ENCODE measurements at places on chromosomes 7 and 10.

GRCh38 chr7:19982841-19983835, 209.7 kb upstream of the TMEM196 start:
- peak; percentile 7 for DNase-seq

- no peak for DNase-seq
These were observed 205.5 kb upstream of the AOAH start for GRCh38 chr7:36929791-36930190.

DNA sequence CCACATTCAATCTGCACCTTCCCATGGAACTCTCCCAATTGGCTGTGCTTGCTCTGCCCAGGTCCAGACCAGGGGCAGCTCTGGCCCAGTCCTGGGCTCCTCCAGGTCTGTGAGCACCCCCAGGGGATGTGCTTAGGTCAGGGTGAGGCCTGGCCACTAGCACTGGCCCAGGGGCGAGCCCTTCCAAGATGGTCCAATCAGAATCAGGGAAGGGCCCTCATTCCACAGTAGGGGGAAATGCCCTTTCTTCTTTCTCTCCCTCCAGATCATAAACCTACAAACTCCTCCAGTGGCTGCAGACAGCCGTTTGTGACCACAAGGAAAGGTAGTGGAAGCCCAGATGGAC, 157.0 kb downstream of the PRKAG2 start:
- no peak for DNase-seq

DNA sequence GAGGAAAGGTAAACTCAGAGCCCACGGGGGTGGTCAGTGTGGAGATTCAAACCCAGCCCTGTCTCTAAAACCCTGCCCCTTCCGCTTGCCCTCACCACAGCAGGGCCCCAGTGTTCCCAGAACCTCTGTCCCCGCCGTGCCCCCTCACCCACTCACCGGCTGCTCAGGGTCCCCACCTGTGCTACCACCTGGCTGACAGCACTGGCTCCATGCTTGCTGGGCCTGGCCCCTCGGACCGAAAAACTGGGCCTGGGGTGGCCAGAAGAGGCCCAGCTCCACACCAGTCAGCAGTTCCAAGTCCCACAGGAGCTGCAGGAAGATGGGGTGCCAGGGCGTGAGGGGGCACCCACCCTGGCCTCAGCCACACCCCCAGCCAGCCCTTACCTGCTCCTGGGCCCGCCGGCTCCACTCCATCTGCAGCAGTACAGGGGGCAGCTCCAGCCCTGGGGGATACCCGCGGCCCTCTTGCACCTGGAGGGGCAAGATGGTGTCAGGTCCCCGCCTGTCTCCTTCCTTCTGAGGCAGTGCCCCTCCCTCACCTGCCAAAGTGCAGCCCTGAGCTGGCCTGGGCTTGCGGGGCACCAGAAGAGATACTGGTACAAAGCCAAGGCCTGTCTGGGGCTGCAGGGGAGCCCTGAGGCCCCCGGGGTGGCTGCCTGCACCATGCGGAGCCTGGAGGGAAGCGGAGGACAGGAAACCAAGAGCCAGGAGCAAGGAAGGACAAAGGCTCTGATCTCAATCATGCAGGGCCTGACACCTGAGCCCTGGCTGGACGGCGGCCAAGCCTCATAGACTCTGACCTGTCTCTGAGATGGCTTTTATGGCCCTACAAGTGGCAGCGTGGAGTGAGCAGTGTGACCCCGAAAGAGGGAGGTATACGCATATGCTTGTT, 11.7 kb downstream of the ATP6V1F start:
- no peak for DNase-seq

DNA sequence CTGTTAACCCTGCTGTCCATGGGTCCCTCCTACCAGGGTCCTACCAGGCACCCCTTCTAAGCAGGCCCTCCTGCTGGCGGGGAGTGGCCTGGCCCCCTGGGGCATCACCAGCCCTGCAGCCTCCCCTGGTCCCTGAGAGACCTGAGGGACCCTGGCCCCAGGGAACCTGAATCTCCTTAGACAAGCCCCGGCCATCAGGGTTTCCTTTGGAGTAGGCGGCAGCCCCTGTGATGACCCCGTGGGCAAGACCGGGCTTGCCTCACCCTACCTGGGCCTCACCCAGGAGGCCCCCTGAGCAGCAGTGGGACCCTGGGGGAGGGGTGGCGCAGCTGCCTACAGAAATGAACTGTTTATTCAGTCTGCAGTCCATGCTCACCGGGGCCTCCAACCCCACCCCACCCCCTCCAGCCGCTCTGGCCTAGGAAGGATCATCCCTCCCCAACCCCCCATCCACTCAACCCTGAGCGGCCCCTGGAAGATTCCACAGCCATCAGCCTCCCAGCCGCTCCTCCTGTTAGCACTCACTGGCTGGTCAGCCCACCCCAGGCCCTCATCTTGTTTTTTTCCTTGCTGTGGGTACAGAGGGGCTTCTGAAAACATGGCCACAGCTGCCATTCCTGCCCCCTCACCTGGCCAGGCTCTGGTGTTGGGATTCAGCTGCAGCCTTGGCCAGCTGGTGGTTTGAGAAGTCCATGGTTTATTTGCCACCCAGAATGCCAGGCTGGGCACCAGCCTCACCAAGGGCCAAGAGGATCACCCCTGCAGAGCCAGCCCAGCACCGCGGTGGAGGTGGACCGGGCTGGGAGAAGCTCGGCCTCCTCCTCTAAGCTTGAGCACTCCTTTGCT, 34.8 kb upstream of the CHST15 start:
- no peak for DNase-seq

DNA sequence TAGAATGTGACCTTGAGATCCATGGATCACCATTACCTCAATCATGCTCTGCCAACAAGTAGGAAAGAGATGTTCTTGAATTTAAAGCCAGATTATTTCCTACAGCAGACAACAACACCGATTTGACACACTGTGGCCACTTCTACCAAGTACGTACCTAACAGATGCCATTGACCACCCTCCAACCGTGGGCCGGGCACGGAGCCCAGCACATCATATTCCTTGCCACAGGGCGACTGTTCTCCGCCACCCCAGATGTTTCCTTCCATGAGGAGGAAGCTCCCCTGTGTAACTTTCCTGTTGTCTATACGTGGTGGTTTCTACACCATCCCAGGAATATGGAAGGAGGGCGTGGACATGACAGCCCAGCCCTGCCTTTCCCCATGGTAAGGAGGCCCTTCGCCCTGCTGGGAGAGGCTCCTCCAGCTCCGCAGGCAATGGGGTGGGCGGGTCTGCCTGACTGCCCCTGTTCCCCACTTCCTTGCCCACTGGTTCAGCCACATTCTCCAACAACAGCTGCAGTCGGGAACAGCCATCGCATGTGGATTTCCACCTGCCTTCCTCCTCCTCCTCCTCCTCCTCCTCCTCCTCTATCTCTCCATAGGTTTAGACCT, 7.2 kb downstream of the CHST15 start:
- no peak for DNase-seq

- no peak for DNase-seq
These were observed 145.3 kb upstream of the FAM3C start for GRCh38 chr7:121541457-121541856.

GRCh38 chr7:154960063-154960790, 42.7 kb downstream of the PAXIP1 start:
- no peak for DNase-seq

DNA sequence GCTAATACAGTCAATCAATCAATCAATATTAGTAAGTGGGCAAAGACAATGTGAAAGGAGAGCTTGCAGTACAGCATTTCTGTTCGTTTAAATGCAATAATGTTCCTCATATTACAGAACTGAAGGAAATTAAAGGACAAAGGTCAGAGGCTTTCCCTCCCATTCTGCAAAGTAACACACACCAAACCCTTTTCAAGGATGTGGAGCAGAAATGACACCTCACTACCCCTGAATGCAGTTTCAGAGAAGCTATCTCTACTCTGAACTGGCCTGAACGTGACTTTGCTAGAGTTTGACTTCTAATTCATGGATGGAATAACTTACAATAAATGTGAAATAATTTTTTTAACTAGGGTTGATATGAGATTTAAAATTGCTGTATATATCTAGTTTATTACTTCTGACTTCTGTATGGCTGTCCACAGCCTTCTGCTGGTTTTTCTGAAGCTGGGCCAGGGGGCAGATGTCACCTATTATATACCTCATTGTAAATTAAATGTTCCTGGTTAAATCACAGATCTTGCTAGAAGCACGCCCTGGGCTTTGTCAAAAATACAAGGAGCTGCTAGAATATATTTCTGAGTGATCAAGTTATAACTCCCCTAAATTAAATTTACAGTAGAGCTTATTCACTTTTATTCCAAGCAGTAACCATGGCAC, 156.9 kb upstream of the C7orf33 start:
- DNase-seq = no peak

DNA sequence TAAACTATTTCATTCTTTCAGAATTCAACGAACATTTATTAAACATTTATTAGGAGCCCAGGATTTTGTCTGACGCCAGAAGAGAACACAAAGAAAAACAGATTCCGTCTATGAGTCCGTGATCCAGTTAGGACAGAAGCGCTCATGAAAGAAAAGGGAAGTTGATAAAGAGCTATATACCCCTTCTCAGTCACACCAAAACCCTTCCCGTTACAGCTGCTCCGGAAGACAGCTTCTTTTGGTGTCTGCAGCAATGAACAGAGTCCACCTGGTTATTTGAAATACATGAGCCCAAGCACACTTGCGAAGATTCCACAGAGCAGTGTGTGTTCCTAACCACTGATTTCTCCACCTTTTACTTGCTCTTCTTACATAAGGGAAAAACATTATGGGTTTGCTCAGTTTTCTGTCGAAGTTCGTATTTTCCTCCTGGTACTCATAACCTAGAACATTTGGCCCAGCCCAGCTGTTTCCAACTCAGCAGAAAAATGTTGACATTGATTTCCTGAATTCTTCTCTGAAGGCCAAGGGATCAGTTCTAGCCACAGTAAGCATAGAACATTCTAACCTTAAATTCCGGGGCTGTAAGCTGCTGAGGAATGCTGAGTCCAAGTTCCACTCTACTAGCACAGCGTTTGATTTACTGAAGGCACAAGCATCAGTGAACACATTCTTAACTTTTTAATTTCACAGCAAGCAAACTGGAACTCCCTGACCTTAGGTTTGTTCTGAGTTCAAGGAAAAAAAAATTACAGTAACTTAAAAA, 206.5 kb downstream of the SORCS1 start:
- no peak for DNase-seq

DNA sequence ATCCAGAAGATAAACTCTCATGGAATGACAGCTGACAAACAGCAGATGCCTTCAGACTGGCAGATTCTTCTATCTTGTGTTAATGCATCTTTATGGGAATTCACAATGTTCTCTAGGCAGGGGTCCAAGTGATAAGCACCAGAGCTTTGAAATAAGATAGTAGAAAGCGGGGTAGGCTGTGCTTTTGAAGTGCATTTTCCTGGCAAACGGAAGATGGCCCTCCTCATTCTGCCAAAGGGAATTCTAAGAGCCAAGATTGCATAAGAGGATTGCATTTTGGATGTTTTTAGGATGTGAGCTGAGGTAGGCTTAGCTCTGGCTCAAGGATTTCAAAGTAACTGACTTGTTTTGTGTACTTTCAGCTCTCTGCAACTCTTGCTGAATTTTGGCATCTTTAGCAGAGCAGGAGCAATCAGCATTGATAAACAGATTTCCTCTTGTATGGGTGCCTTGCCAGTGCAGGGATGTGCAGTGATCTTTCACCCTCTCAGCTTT, 298.5 kb upstream of the KLF6 start:
- DNase-seq = no peak

- no peak for DNase-seq
These were observed 62.0 kb downstream of the SKIDA1 start for GRCh38 chr10:21463436-21463835.

DNA sequence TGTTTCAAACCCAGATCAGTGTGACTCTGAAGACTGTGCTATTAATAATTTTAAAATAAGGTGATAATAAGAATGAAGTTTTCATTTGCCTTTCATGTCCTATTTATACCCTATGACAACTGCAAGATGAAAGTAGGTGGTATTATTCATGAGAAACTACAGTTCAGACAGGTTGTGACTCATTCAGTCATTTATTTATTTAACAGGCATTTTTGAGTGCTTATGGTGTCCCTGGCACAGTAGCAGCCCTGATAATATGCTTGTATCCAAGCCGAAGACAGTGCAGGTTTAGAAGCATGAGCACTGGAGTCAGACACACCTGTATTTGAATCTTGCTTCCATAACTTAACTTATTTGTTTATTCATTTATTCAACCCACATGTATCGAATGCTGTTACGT, 87.1 kb downstream of the FZD1 start:
- no peak for DNase-seq

DNA sequence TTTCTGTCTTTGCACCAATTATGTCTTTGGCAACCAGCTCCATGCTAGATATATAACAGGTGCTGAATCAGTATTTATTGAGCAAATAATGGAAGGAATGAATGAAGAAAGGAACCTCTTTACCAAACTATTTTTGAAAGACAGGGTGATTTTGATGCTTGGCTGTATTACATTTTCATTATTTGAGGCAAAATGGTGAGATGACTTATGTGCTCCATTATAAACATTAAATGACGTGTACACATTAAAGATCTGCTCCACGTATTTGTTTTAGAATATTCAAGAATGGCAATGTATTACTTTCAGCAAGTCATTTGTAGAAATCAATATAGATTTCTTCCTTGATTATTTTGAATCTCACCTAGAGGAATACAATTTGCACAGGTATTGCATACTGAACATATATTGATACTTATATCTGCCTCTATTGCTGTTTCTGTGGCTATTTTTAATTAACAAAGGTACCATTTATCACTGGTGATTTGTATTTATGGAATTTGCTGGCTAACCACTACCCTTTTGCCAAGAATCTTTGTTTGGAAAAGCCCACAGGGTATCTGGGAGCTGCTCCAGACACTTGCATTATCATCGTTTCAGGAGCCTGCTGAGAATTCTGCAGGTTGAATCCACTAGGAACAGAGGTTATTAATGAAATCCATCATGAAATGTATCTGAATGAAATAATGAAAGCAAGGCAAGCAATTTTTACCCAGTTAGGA, 92.2 kb downstream of the SEMA3C start:
- no peak for DNase-seq

GRCh38 chr7:134334408-134334807, 17.7 kb upstream of the SLC35B4 start:
- DNase-seq = no peak

DNA sequence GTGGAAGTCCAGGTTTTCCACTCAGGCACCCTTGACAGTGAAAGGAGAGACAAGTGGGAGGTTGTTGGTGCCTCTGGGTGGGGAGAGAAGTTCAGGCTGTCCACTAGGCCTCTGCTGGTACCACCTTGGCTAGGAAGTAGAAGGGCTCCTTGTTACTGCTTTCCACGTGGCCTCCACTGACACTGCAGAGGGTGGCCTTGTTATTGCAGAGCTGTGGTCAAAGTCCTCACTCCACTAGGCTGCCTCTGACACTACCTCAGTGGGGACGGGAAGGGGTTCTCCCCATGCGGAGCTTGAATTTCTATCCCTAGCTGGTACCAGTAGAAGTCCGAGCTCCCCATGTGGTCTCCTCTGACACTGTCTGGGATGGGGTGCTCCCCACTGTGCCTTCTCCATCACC, 14.9 kb upstream of the STOX1 start:
- DNase-seq = no peak

DNA sequence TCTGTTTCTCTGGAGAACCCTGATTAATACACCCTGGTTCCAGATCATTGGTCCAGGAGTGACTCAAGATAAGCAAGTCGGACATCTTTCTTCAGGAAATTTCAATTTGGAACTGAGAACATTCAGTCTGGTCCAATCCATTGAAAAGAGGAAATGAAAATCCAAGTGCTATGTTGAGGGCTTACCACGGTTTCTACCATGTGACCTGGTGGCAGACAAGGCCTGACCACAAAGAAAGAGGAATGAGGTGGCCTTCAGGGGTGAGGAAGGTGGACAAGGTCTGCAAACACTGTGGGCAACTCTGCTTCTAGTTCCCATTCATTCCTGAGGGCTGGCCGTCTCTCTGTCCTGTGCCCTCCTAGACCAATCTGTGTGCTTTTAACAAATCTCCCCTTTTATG, 149.2 kb upstream of the GHITM start:
- DNase-seq = no peak
